Fibroblast of lung (primary cell): ENCODE measurements at places on chromosomes 7 and 10.

- peak; percentile 61 for DNase-seq
These were observed 302.9 kb upstream of the PODXL start for GRCh38 chr7:131859147-131859821.

GRCh38 chr7:83613232-83613631 lies 35.7 kb downstream of the SEMA3E start:
- DNase-seq: no peak

- DNase-seq: peak; percentile 46
These were observed 27.7 kb downstream of the CDK6 start for GRCh38 chr7:92808635-92809034.

DNA sequence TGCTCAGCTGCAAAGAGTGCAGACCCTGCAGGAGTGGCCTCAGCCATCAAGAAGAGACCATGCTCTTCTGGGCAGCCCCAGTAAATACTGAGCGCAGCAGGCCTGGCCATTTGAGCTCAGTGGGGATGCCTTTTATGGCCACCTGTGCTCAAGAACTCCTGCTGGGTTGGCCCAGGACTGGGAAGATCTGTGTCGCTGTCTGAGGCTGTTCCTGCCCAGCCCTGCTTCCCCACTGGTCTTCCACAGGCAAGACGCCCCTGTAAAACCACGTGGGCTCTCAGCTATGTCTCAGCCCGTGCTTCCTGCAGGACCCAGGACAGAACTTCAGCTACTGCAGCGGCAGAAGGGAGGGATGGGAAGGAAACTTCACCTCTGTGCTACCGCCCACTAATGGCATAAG lies 10.5 kb upstream of the PPIF start:
- no peak for DNase-seq

DNA sequence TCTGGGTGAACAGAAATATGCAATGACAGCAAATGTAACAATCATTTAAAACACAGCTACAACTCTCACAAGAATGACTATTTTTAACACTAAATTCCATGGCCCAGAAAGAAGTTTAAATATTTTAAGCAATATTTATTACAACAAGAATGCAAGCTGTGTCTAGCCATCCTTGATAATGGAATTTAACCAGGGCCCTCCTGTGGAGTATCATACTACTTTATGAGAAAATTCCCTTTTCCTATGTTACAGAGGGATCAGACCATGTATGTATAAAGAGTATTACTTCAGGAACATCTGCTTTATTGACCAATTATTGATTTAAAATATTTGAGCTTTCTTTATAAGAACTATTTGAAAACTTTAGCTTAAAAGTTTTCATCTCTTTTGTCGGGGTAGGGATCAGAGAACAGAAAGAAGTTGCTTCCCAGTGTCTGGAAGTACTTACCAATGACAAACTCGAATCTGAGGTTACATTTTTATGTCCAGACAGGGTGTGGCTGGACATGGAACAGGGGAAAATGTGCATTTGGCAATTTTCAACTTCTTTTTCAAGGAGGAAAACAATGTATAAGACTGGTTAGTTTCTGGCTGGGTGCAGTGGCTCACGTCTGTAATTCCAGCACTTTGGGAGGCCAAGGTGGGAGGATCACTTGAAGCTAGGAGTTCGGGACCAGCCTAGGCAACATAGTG lies 48.3 kb upstream of the NRBF2 start:
- DNase-seq: peak; percentile 25

DNA sequence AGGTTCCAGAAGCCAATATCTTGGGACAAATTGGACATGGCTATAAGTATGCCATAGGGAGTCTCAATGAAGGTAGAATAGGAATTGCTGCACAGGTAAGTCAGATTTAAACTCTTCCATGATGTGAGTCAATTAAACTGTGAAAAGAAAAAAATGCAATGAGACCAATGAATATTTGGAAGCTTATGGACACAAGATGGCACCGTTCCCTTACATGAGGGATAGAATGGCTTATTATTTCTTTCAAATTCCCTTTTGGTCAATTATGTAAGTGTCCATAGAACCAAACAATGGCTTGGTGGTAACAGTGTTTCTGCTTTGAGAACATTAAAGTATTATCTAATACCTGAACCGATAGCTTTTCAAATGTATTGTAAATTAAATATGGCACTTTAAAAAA lies 35.6 kb downstream of the ACADSB start:
- DNase-seq: no peak

DNA sequence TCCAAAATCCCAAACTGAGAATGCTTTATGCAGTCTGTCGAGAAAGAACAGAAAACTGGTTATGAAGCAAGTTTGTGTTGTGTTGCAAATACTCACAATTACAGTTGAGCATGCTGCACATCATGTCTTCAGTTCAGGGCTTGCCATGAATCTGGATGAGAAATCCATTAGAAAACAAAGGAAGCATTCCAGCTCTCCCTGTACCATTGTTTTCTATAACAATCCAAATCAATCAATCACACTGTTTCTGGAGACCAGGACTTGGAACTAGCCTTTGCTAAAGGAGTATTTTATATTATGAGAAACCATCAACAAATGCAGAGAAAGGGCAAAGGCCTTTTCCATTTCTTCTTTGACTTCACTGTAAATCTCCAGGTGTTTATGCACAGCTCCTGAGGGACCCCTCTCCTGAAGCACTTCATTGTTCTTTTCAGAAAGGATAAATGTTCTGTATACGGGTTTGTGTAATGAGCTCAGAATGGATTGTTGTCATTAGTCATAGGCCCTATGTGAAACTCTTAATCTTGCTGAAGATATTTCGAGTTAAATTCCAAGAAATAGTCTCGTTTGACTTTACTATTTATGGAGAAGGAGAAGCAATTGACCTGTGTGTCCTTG lies 364.7 kb upstream of the POM121L12 start:
- DNase-seq: no peak

DNA sequence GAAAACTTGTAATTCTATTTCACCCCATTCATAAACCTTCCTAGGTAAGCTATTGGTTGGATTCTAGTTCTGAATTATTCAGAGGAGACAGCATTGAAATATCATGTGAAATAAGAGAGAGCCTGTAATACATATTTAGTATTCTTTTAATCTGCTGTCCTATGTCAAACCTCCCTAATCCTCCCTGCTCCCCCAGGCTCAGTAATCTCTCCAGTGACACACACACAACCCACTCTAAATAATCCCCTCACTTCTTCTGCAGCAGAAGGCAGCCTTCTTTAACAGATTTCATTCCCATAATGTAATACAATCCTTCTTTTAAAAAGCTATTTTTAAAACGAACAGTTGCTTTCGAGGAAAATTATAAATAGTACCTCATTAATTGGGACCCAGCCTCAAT lies 639.7 kb upstream of the AUTS2 start:
- no peak for DNase-seq

GRCh38 chr10:49109669-49110340 lies 5.5 kb downstream of the VSTM4 start:
- DNase-seq: peak; percentile 9

DNA sequence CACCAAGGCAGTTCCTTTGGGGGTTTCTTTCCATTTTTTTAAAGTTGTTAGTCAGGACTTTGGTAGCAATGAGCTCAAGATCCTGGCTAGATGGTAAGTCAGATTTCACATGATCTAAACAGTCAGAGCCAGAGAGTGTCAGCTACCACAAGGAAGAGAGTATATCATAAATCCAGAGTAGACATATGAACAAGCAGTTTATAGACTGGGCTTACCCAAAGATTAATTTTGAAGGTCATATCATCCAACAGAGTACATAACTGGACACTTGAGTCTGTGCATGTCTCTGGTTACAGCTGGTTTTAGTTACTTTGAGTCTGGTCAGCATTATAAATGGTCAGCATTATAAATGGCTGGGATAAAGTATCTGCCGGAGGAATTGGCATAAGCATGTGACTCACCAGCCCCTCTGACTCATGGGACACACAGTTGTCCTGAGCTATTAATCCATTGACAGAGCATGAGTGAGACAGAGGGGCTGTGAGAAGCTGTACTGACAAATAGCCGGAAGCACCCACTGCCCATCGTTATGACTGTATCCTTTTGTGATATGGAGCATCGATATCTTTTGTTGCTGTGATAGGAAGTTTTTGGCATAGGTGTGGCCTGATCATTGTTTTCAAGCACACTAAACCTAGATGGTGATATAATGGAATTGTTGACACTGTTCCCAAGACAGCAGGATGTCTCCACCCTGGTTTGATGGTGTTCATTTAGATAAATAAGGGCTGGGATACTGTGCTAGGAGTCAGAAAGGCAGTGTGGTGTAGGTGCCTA lies 19.3 kb downstream of the PPP1R3C start:
- DNase-seq: peak; percentile 99

DNA sequence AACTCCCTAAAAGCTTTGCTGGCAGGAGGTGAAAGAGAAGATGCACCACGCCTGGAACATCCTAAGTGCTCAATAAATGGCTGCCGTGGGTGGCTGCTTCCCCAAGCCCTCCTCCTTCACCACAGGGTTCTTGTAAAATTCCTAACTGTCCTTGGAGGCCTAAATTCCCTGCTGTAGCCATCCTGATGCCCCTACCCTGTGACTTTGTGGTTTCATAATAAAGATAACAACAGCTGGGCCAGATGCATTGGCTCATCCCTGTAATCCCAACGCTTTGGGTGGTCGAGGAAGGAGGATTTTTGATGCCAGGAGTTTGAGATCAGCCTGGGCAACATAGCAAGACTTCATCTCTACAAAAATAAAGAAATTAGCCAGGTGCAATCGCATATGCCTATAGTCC lies 341.8 kb downstream of the ANKRD30A start:
- no peak for DNase-seq

DNA sequence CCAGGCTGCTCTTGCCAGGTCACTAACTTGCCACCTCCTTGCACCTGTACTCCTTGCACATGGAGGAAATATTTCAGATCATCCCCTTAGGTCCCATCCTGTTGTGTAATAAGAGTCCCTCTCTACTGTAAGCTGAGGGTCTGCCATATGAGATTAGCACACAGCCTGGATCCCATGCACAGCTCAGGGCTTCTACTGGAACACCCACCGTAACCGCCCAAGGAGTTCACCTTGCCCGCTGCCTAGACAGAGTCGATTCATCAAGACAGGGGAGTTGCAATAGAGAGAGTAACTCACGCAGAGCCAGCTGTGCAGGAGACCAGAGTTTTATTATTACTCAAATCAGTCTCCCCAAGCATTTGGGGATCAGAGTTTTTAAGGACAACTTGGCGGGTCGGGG lies 694.4 kb upstream of the C7orf33 start:
- no peak for DNase-seq

DNA sequence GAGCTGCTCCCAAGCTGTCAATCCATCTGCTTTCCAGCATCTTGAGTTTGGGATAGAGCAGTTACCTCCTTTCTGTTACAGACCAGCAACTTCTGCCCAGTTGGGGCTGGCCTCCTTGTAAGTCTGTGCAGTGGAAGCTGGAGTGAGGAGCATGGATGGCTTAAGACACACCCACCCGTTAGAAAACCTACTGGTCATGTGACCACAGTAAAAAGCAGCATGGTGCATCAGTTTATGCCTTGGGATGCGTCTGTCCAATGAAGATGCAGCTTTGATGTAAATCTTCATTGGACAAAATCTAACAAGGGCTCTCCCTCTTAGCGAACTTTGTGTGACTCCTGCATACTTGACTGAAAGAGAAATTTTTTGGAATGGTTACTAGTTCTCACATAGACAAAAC lies 453.5 kb downstream of the TYW1 start:
- DNase-seq: no peak

DNA sequence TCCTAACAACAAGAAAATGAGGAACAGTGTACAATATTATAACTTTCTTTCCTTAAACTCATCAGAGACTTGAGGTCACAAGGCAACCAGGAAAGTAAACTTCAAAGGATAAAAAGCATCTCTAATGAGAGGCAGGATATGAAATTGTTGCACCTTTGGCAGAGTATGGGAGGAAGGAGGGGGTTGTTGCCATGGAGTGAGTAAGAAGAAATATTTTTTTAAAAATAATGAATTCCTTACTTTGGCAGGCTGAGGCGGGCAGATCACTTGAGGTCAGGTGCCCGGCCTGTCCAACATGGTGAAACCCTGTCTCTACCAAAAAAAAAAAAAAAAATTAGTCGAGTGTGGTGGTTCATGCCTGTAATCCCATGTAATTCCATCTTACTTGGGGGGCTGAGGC lies 21.1 kb upstream of the CHN2 start:
- DNase-seq: no peak

DNA sequence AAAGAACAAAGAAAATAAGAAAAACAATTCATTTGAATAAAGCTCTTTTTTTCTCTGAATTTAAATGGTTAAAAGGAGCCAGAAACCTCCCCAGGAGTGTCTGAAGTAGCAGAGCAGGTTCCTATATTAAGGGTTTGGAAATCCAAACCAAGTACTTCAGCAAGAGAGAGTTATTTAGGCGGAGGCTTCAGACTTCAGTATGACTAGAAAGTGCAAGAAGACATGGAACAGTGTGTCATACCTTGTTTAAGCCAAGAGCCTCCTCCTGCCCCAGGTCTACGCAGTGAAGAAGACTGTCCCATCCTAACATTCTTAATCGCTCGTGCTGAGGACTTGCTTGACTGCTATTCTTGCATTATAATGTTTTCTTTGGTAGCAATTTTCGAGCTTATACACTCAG lies 51.3 kb downstream of the ODAD2 start:
- DNase-seq: no peak

DNA sequence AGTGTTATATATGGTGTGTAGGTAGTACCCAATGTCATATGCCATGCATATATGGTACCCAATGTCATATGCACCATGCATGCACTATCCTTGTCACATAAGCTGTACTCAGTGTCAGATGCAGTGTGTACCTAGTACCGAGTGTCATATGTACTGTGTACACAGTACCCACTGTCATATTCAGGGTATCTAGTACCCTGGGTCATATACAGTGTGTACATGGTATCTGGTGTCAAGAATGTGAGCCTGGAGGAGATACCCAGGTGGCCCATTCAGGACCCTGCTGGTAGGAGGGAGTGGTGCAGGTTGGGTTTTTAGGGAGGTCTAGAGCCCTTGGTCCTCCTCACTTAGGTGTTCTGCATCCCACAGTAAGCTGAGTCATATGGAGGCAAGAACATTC lies 1.8 kb downstream of the ZMYND11 start:
- DNase-seq: peak; percentile 18

GRCh38 chr10:131053192-131053591 lies 258.3 kb downstream of the TCERG1L start:
- DNase-seq: no peak

DNA sequence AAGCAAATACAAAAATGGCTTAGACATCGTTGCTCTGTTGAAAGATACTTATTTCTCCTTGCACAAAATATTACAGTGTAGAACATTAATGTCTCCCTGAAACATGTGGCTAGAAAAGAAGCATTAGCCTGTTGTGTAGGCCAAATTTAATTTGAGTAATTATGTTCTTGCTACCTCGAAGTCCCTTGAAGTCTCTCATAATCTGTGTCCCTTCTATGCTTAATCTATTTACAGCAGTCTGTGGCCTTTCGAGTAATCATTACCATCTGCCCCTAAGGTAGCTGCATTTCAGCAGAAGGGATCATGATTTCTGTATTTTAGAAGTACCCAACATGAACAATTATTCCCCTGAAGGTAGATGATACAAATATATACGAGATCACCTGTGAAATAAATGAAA lies 615.2 kb downstream of the GRM8 start:
- DNase-seq: no peak

DNA sequence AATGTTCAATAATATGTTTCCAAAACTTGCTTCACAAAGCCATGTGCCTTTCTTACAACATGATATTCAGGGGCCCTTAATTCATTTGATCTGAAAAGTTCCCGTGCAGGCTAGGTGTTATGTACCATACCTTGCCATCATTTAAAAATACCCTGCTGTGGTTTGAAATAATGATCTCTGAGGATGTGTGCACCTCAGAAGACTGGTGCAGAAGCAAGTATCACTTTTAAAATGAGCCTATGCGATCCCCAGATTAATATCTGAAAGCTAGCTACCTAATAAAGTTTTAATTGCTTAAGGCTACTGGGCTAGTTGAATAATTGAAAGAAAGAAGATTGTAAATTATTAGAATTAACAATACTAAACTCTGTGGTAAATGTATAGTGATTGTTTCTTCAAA lies 262.4 kb downstream of the CDK14 start:
- DNase-seq: no peak
